ENCODE measurements at places on chromosomes 2 and 18. TPM values are rescaled to one million over a fixed set of nuclear protein-coding genes. Genes with fewer than 3 reads are reported as not detected.

ASIC4 gene
- total RNA-seq: not detected

ANKAR gene
- total RNA-seq: 7.4 TPM

HPCAL1 gene
- total RNA-seq: 87.2 TPM

ALK gene
- not detected for total RNA-seq

TRABD2A gene
- 22.4 TPM for total RNA-seq

ABCG5 gene
- total RNA-seq: not detected

CFAP65 gene
- 0.20 TPM for total RNA-seq

INHBB gene
- 0.20 TPM for total RNA-seq

CD226 gene
- 0.59 TPM for total RNA-seq

All from subcutaneous preadipocyte (primary cell).